ENCODE measurements at places on chromosomes 4 and X.

DNA sequence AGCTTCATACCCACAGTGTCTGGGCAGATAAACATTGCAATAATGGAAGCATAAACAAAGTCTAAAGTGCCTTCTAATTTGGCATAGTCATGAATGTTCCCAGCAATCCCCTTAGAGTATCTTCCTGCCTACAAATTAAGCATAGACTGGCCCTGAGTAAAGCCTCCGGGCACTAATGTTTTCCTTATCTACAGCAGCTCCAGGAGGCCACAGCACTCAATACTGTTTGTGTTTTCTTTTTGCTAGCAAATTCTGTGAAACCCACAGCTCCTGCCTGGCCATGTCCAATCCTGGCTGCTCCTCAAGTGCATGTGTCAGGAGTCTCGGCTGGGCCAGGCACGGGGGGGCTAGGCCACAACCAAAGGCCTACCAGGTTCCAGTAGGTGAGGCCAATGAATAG, 102.7 kb upstream of the TBC1D9 start:
- no peak for DNase-seq

- no peak for DNase-seq
Observed at GRCh38 chrX:27445438-27445837, 17.7 kb downstream of the PPP4R3C start.

DNA sequence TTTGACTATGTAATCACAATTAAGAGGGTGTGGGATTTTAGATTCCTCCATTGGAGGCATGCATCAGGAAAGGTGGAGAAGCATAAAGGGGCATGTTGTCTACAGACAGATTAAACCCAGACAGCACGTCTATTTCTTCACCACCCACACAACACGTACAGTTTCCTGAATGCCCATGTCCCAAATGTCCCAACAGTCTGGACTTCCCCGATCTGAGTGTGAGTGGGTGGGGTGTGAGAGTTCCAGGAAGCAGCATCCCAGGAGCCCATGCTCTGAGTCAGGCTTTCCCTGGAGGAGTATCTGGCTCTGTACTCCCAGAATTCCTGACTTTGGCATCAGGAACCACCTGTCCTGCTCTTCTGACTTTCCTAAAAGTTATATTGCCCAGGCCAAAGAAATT, 30.8 kb upstream of the NDP start:
- no peak for DNase-seq

GRCh38 chrX:103889216-103889615, 57.2 kb upstream of the RAB9B start:
- no peak for DNase-seq

GRCh38 chr4:83308672-83309071, 24.1 kb upstream of the COQ2 start:
- no peak for DNase-seq

GRCh38 chr4:42646013-42646784, 10.7 kb downstream of the ATP8A1 start:
- DNase-seq, result no peak

DNA sequence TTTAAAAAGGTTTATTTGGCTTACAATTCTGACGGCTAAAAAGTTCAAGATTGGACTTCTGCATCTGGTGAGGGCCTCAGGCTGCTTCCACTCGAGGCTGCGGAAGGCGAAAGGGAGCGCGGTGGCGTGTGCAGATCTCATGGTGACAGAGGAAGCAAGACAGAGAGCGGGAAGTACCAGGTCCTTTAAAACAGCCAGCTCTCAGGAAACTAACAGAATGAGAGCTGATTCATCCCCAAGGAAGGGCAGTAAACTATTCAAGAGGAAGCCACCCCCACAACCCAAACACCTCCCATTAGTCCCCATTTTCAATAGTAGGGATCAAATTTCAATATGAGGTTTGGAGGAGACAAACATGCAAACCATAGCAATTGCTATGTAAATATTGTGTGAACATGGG, 2144.2 kb upstream of the AGA start:
- DNase-seq, result no peak

GRCh38 chrX:68830419-68831404, 1.9 kb downstream of the EFNB1 start:
- DNase-seq, result no peak

Measured in stimulated activated CD4-positive, alpha-beta T cell treated with anti-CD3 and anti-CD28 coated beads, TNF-alpha, amount 100 ng/mL, for 1 hour (primary cell).